ENCODE measurements at places on chromosomes 2 and 18. TPM values are rescaled to one million over a fixed set of nuclear protein-coding genes. Genes with fewer than 3 reads are reported as not detected.
A peak's percentile ranks its signal among the peaks of the same experiment; 100 is the strongest.

DNA sequence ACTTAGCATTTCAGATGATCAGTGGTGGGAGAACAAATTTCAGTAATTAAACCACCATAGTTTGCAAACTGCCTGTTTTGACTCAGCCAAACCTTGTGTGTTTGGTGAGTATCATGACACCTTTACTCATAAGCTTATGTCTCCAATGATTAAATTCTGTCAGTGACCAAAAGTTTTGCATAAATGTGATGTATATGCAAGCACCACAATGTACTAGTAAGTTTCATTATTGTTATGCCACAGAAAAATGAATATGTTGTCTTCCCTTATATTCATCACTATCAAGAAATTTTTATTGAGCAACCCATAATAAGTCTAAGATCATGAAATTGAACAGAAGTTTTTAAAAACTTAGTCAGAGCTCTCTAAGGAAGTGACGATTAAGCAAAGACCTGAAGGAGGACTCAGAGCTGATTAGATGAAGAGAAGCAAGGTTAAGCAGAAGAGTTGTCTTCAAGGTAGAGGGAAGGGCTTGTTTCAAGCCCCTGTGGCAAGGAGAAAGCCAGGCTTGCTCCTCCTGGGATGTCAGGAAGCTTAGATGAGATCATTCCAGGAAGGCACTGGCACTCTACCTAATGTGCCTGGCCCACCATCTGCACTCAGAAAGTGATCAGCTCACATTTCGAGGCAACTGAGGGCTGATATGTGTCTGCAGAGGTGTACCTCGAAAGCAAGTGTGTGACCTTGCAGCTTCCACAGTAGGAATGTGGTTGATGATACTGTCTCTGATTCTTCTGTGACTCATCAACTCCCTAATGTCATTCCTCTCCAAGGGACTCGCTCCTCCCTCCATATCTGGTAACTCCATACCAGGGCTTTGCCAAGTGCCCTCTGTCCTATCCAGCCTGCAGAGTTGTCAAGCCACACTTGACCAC, 54.7 kb downstream of the KCTD18 start:
- DNase-seq, result peak; percentile 81

DNA sequence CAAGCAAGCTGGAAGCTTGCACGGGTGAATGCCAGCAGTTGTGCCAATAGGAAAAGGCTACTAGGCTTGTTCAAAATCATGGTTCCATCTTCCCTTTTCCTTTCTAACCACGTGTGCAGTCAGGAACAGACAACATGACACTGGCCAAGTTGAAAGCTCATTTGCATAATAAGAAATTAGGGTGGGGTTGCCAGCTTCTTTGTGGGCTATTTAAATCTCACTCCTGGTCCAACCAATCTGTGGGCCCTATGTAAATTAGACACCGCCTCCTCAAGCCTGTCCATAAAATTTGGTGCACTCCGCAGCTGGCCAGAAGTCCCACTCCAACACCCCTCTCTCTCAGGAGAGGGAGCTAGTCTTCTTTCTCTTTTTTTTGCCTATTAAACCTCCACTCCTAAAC, 1948.4 kb upstream of the PIK3C3 start:
- DNase-seq, result no peak

DNA sequence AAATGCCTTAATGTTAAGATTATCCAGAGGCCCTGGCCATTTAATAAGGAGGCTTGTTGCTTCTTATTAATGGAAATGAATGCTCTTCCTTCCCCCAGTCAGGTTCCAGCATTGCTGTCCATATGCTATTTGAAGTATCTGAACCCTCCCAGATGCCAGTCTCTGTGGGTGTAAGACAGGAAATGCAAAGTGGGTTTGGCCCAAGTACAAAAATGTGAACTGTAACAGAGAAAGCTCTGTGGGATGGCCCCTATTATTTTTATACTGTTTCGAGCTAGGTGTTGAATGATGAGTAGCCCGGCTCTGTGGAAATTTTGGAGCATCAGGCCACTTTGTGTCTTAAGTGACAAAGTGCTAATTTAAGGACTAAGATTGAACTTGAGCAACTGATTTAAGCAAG, 141.0 kb downstream of the UXS1 start:
- peak; percentile 94 for DNase-seq

DNA sequence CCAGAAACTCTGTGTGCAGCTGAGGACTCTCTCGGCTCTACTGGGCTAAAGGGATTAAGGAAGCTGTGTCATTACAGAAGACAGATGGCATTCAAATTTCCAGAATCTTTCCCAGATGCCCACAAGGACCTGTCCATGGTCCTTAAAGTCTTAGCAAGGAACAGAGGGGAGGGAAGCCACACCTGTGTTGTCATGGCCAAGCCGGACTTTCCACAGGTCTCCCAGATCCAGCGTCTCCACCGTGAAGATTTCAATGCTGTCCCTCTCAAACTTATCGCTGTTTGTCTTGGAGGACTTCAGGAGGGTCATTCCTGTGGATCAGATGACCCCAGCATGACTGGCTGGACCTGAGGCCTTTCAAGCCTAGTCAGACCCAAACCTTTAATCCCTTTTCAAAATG, 114.5 kb downstream of the LOXHD1 start:
- DNase-seq, result peak; percentile 2

DNA sequence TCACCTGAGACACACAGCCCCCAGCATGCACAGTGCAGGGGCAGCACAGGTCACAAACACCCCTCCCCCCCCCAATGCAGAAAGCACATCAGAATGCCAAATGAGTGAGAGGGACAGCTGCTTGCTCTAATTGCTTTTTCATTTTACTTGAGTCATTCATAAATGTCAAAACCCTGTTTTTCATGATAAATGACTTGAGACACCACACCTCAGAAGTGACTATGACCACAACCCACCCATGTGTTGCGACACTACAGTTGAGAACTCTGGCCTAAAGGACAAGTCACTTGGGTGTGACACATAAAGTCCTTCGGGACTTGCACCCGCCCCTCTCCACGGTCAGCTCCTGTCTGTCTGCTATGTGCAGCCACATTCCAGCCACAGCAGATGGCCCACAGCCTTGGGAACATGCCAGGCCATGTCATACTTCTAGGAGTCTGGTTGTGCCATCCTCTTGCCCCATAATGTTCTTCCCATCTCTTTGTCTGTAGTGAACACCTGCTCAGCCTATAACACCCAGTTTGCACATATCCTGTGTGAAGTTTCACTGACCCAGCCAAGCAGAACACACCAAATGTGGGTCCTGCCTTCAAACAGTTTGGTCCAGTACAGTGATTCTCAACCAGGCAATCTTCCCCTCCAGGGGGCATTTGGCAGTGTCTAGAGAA, 30.2 kb upstream of the RIOK3 start:
- peak; percentile 86 for DNase-seq

DNA sequence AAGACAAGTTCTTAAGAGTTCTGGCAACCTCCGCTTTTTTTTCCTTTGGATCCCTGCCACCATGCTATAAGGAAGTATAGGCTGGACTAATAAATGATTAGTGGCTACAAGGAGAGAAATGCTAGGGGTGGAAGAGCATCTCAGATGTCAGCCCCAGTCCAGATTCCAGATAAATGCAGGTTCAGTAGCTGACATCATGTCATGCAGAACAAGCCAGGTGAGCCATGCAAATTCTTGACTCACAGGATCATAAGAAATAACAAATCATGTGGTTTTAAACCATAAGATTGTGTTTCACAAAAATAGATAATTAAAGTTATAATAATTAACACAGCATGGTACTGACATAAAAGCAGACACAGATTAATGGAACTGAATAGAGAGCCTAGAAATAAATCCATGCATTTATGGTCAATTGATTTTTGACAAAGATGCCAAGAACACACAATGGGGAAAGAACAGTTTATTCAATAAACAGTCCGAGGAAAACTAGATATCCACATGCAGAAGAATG, 152.9 kb upstream of the SESTD1 start:
- DNase-seq, result no peak

DNA sequence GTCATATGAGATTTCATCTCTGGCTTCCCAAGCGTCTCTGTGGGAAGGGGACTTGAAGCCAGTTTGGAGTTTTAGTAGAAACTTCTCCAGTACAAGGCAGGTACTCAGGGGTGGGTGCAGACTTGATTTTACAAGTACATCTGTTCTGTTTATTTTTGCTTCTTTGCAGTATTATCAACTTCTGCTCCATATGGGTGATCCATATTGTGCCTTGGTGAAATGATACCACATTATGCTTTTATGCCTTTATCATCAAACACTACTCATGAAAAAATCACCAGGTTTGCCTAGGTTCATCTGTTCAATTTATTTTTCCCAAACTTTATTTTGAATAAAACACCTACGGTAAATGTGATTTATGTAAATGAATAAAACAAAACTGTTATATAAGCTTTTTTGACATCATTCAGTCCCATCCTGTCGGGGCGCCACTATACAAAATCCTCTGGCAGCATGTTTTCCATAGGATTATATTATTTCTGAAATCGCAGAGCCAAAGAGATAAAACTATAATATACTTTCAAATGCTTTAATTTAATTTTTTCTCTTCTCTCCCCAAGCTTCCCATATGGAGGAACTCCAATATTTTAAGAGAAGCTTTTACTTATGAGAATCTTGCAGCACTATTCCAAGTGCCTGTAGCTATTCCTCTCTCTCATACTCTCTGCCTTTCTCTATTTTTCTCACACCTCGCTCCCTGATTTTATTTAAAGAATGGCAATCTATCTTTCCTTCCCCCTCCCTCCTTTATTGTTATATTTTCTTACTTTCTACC, 490.9 kb downstream of the RNF144A start:
- DNase-seq, result no peak

GRCh38 chr2:169757778-169758177, 24.1 kb downstream of the KLHL23 start:
- DNase-seq, result no peak

DNA sequence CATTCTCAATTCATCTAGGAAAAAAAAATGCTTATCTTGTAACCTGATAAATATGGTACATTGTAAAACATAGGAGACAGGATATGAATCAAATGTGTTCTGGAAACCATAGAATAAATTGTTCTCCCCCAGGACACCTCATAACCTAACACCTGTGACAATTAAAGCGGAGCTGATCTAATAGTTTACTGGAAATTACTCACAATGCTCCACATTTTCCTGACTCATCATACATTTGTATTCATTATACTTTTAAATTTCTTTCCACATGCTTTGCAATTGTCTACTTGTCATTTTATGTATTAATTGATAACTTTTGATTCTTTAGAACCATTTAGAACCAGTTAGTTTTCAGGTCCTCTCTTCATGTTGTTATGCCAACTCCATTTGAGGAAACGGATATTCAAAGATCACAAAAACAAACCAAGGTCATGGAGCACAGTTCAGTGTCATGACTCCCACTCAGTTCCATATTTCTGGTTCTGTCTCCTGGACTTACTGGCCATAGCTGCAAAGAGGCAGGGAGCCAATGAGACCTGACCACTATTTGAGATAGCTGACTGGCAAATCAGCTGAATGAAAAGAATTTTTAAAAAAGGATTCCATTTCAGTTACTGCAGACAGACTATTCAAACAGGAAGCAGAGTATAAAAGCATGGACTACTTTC, 128.5 kb downstream of the CALCRL start:
- DNase-seq, result peak; percentile 19

GRCh38 chr2:170235860-170236679, 58.1 kb downstream of the MYO3B start:
- DNase-seq, result peak; percentile 61

GRCh38 chr2:197174539-197175094, 136.0 kb downstream of the ANKRD44 start:
- DNase-seq, result peak; percentile 63

DNA sequence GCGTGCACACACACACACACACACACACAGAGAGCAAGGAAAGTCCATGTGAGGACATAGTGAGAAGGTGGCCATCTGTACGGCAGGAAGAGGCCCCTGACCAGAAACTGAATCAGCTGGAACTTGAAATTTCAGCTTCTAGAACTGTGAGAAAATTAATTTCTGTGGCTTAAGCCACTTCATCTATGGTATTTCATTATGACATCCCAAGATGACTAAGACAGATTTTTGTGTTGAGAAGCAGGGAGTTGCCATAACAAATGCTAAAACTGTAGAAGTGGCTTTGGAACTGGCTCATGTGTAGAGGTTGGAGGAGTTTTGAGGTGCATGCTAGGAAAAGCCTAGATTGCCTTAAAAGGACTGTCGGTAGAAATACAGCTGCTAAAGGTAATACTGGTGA, 63.4 kb upstream of the ZBTB7C start:
- DNase-seq, result no peak

- peak; percentile 35 for DNase-seq
Measured at GRCh38 chr2:38740851-38741731, 10.1 kb downstream of the SRSF7 start.

DNA sequence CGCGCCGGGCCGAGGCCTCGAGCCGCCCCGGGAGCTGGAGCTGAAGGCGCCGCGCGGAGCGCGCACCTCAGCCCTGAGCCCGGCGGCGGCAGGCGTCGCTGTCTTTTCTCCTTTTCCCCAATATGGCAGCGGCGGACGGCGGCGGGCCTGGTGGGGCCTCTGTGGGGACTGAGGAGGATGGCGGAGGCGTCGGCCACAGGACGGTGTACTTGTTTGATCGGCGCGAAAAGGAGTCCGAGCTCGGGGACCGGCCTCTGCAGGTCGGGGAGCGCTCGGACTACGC, 369 bp downstream of the SMCHD1 start:
- no peak for DNase-seq

DNA sequence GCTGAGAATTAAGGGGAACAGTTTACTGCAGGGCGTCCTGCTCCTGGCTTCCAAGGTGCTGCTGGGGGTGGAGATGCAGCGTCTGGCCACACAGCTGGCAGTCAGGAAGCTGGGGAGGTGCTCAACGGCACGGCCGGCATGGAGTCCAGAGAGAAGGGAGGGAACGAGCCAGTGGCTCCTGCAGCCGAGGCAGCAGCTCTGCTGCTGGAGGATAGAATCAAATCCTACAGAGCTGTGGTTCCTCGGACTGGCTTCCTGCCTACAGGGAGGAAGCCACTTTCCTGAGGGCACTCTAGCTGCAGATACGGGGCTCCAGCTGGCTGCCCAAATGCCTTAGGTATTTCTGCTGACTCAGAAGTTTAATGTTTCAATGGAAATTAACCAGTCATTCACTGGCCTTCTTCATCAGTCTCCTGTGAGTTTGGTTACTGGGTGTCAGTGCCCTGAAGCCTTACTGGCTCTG, 266.3 kb downstream of the TWIST2 start:
- DNase-seq, result peak; percentile 49

DNA sequence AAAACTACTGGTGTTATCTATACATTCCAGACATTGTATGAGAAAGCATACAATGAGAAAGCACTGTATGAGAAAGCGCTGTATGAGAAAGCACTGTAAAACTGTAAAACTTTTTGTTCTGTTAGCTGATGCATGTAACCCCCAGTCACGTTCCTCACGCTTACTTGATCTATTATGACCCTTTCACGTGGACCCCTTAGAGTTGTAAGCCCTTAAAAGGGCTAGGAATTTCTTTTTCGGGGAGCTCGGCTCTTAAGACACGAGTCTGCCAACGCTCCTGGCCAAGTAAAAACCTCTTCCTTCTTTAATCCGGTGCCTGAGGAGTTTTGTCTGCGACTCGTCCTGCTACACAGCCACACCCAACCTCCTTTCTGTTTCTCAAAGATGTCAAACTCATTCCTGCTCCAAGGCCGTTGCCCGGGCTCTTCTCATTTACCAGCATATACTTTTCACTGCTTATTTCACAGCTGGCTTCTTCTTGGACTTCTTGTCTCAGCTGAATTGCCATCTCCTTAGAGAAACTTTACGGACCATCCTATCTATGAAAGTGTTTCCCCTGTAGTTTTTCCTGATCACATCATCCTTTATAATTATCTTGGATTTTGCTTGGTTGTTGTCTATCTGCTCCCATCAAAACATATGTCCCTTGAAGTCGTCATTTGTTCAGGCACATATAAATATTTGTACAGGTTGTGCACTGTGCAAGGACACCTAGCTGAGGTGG, 29.8 kb upstream of the YES1 start:
- no peak for DNase-seq

TRIM54 gene
- total RNA-seq, result 0.96 TPM

CTDP1 gene
- 16.5 TPM for total RNA-seq

CYB5A gene
- 0.60 TPM for total RNA-seq

GCKR gene
- total RNA-seq, result not detected

Measured in A172 (cell line).